ENCODE measurements at places on chromosomes 11 and 22.

DNA sequence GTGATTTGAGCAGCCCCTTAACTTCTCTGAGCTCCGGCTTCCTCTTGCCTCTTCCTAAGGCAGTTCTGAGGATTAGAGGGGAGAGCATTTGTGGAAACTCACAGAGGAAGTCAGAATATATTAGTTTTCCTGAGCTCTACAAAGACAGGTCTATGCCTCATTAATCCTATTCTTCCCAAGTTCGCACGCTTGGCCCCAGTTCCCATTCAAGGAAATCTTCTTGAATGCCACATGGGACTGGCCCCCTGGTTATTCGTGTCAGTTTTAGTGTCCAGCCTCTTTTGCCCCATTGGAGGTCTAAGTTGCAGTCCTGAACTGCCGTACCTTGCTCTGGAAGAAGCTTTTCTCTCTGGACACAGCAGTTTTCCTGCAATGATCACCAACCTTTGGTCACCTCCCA lies 37.6 kb upstream of the ALX4 start:
- DNase-seq, result no peak

- no peak for DNase-seq
Measured at GRCh38 chr11:96123301-96123700, 199.4 kb upstream of the MTMR2 start.

- no peak for DNase-seq
Measured at GRCh38 chr22:37030560-37031281, 11.2 kb downstream of the MPST start.

DNA sequence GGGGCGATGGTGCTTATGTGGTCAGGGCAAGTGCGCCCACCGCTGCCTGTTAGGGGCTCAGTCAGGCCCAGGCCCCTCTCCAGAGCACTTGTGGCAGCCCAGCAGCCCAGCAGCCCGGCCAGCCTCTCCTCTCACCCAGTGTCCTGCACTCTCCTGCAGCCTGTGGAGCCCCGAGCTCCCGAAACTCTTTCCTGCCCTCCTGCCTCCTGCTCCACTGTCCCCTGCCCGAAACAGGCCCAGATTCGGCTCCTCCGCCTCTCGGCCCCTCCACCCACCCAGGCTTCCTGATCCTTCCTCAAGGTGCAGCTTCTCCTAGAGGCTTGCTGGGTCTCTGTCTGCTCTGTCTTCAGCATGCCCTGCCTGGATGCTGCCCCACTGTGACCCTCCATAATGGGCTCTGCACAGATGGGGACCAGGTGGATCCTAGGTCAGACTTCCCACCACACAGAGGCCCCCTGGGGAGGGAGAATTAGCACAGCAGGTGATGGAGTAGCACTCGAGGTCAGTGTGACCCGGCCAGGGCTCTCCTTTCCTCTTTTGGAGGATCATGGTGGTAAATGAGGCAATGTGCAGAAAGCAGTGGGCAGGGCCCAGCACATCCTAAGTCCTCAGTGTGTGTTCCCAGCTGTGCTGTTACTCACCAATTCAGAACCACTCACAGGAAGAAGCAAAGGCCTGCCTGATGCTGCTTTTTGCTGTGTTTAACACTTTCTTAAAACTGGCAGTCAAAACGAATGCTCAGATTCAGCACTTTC lies 18.6 kb upstream of the NAP1L4 start:
- no peak for DNase-seq

DNA sequence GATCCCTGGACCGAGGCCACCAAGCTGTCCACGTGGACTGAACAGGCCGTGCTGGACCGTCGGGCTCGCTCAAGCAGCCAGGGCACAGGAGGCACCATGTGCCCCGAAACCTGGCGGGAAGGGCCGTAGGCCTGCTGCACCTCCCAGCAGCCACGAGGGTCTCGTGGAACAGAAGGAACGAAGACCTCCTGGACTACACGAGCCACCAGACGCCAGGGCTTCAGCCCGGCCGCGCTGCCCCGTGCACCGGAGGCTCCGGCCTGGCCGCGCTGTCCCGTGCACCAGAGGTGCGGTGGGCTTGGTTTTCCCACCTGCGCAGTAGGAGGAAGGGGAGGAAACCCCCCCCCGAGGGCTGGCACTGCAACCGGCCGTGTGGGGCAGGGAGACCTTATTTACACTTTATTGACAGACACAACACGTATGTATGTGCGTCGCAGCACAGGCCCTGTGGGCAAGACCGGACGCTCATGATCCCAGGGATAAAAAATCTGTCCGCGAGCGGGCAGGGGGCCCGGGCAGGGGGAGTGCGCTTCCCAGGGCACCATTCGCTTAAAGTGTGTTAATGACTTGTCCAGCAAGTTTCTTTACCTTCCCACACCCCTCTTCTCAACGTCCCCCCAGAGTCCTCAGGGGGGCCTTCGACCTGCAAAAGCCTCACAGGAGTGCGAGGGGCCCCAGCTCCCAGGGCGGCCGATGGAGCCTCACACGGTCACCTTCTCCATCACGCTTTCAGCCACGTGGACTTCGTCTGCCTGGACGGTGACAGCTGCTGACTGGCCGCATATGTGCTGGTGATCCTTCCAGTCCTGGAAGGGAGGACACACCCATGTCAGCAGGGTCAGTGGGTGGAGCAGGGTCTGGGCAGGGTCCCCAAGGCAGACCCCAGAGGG lies 7.0 kb downstream of the DRD4 start:
- DNase-seq, result no peak

DNA sequence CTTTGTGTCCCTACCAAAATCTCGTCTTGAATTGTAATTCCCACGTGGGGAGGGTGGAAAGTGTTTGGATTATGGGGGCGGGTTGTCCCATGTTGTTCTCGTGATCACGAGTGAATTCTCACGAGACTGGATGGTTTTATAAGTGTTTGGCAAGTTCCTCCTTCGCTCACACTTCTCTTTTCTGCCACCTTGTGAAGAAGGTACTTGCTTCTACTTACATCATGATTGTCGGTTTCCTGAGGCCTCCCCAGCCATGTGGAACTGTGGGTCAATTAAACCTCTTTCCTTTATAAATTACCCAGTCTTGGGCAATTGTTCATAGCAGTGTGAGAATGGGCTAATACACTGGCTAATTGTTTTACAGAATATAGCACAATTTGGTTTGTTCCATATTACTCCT lies 326.3 kb downstream of the GRM5 start:
- no peak for DNase-seq

DNA sequence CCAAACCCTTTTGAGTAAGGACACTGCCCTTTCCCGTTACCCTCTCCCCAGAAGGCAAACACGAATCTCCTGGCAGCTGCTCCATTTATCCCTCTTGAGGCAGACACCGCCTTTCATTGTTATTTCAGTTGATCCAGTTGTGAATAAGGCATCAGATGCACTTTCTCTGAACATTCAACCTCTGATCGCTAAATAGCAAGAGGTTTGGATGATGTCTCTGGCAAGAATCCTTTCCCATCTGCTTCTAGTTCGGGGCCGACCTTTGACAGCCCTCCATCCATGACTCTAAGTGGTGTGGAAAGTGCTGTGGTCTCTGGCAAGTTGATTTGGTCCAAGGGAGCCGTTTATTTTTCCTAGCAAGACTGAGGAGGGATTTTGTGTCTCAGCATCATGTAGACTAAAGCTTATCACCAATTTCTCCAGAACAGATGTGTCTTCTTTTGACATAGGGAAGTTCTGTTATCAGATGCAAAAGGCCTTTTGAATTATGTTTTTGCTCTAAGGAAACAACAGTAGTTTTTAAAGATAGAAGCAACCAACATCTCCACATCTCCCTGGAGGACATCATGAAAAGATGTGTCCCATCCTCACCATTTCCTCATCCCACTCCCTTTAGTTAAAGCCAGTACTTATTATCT lies 123.6 kb downstream of the CCDC34 start:
- DNase-seq, result no peak

- DNase-seq, result no peak
Measured at GRCh38 chr11:59953463-59954218, 10.2 kb upstream of the OOSP4A start.

- no peak for DNase-seq
Measured at GRCh38 chr22:45552580-45553350, 50.1 kb downstream of the FBLN1 start.

GRCh38 chr11:133811850-133812685 lies 33.2 kb downstream of the SPATA19 start:
- DNase-seq, result no peak

DNA sequence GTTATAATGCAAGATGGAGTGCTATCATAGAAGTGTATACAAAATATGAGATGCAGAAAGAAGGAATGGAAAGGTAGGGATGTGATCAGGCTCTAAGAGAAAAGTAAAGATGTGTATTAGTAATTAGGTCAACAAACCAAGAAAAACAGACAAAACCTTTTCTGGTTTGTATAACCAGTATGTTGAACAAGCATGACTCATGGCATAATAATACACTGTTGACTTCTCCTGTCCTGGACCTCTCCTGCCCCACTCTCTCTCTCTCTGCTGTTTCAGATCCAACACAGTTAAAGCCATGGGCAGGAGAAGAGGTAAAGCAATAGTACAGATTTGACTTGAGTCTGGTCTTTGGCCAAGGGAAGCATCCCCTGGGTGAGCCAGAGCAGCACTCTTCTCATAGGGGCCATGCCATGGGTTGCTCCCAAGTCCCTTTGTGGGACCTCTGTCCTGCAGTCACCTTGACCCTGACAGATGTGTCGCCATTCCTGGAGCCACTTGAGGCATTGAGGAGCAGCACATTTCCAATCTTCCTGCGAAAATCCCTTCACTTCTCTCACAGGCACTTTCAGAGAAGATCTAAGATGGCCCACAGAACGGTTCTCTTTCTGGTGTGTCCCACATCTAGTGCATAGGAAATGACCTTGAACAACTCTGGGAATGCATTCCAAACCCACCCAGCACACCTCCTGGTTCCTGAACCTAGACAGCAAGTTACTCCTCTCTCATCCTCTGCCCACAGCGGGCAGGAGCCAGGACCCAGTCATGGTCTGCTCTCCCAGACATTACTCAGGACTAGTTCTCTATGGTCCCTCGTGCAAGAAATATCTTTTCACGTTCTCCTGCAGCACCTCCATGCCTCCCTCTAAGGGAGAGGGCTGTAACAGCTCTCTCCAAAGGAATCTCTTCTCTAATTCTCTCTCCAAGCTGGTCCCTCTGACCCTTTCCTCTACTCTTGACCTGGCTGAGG lies 58.2 kb upstream of the PRSS23 start:
- no peak for DNase-seq

- peak; percentile 50 for DNase-seq
Measured at GRCh38 chr11:122850076-122850631, 11.9 kb downstream of the CRTAM start.

GRCh38 chr11:56782167-56782847 lies 33.8 kb upstream of the OR9G4 start:
- DNase-seq, result no peak

GRCh38 chr11:72233773-72234513 lies 9.4 kb downstream of the INPPL1 start:
- DNase-seq, result no peak

- DNase-seq, result no peak
Measured at GRCh38 chr11:46808799-46809431, 37.2 kb downstream of the CKAP5 start.

- no peak for DNase-seq
Measured at GRCh38 chr22:43118953-43119458, 8.5 kb downstream of the BIK start.

- no peak for DNase-seq
Measured at GRCh38 chr11:1843098-1843473, 4.3 kb downstream of the TNNI2 start.

DNA sequence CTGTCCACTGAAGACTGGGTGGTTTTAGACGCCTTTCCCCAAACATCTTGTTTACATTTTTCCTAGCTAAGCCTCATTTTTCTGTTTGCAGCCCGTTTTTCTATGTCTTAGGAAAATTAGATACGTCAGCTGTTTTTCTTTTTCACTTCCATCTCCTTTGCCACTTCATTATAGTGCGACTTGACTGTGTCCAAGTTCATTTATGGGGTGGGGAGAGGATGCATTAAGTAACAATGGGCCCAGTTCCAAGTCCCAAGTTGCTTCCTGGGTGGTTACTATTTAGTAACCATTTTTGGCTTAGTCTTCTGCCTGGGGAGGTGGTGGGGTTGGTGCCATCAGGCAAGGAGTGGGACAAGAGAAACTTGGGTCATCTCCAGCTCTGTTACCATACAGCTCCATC lies 83.0 kb downstream of the TRAF6 start:
- no peak for DNase-seq

DNA sequence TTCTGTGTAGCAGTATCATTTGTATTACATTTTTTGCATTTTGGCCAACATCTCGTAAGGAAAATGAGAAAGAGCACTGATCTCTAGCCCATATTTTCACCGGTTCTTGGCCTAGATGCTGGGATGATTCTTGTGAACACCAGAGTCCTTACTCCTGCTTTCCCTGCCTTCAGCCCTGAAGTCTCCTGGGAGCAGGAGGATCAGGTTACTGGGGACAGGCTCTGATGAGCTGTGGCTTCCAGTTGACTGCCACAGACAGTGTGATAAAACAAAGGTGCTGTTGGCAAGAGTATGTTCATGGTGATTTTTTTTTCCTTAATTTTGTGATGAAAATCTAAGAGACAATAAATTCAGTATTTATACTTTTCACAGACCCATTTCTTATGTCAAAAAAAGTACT lies 34.2 kb upstream of the ADSL start:
- DNase-seq, result no peak

DNA sequence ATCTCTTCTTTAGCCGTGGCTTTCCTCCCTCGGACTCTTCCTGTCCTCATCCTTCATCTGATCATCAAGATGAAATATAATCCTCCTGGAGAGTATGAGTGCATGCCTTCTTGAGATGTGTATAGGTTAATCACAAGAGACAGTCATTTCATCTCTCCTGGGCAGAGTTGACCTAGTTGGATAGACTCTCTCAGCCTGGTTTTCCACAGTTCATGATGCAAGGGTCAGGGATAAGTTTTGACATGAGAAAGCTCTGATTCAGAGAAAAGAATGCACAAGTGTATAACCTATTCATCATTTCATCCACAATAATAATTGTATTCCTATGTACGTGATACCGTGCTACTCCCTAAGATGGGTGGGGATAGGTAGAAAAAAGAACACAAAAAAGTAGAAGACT lies 33.2 kb upstream of the CCDC90B start:
- DNase-seq, result no peak

DNA sequence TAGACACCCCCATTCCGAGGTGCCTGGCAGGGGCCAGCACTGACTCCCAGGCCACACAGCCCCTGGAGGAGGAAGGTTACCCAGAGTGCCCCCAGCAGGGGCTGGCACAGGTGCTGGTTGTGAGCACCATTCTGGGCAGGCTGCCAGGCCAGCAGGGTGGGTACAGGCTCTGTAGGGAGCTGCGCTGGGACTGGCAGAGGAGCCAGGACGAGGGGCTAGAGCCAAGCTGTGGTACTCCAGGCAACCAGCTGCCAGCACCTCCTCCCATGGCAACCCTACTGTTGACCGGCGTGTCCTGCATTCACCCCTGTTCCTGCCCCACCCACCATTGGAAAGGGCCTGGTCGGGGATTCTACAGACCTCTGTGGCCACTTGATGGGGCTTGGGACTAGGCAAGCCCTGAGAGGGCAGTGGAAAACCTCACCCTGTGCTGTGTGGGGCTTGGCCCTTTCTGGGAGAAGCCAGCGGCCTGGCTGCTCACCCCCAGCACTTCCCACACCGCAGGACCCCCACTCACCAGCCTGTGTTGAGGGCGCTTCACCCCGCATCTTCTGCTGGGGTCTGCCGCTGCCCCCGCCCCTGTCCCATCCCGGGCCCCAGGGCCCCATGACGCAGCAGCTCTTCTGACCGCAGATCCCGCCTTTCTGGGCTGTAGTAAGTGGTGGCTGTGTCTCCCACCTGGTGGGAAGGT lies 1.9 kb downstream of the CLDN5 start:
- DNase-seq, result no peak

Data from stimulated activated CD8-positive, alpha-beta memory T cell treated with anti-CD3 and anti-CD28 coated beads, Interleukin-2, amount 100 ng/mL, for 48 hours (primary cell).